GDM1 (cell line): ENCODE measurements at places on chromosomes 1 and 21.

DNA sequence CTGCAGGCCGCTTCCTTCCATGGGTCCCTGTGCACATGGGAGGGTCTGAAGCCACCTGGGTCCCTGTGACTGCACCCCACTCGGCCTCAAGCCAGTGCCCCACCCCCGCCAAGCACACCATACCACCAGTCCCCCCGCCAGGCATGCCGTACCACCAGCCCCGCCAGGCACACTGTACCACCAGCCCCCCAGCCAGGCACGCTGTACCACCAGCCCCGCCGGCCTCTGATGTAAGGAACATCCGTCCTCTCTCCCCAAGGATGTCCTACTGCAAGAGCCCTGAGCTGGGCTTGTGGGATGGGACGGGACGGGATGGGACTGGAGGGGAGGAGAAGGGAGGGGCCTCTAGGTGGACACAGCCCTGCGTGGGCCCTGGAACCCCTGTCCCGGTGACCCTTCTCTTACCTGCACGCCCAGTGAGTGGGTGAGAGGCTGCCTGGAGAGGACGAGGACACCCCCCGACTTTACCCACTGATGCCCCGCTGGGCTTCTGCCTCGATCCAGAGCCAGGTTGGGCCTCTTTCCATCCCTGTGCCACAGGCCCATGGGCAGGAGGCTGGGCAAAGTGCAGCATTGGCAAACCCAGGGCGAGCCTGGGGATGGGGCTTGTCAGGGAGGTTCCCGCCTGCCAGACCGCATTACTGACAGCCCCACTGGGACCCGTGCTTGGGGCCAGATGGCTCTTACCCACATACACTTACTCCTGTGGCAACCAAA is 40.8 kb upstream of the COL6A1 start:
- no peak for DNase-seq

DNA sequence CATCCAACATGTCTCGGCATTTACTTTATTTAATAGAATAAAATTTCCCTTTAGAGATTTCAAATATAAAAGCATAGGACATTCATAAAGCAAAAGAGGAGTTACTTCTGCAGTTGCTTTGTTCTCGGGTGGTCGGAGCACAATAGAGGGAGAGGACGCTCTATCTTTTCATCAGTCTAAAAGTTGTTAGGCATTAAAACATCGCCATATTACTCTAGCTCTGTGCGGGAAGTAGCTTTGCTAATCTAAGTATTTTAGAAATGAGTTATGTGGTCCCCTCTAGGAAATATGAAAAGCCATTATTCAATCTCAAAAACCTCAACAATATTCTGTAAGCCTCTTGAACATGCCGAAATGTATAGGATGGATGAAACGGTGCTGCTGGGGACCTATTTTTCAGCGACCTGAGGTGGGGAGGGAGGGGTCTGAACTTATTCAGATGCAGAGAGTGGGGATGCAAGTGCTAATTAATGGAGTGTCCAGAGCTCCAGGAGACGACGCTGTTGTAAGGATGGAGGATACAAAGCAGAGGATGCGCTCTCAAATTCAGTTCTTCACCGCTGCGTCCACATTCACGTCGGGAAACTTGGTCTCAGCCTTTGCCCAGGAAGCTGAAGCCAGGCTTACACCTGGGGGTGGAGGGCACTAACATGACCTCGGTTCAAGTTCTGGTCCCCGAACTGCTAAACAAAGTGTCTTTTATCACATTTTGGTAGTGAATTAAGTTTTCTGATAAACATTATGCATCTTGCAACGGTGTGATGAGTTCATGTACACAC is 6.3 kb downstream of the CDKN2C start:
- DNase-seq = no peak

DNA sequence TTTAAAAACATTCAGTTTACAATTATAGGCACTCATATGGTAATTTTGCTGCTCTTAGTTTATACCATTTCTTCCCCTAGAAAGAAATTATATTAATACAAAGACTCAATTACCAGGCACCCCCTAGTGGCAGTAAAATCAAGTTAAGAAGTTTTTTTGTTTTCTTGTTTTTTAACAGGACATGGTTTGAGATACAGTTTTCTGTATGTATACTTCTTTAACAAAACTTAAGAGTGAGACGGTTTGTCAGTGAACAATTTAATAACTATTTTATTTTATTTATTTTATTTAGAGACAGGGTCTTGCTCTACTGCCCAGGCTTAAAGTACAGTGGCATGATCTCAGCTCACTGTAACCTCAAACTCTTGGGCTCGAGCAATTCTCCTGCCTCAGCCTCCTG is 224.6 kb downstream of the FAF1 start:
- no peak for DNase-seq

GRCh38 chr1:35406103-35406502 is 137.6 kb downstream of the ZMYM4 start:
- DNase-seq = no peak

DNA sequence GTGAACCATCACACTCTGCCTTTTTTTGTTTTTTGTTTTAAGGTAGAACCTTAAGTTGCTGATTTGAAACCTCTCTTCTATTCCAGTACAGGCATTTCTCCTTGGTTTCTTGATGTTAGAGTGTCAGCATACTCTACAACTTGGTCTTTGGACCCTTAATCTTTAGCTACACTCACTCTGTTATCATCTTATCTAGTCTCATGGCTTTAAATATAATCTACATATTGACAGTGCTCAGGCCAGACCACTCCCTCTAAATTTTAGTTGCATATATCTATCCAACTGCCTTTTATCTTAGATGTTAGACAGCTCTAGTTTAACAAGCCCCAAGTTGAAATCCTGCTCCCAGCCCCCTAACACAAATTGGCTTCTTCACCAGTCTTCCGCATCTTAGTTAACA is 22.1 kb downstream of the NME7 start:
- DNase-seq = no peak

GRCh38 chr21:42156690-42157605 is 62.0 kb upstream of the ABCG1 start:
- no peak for DNase-seq

DNA sequence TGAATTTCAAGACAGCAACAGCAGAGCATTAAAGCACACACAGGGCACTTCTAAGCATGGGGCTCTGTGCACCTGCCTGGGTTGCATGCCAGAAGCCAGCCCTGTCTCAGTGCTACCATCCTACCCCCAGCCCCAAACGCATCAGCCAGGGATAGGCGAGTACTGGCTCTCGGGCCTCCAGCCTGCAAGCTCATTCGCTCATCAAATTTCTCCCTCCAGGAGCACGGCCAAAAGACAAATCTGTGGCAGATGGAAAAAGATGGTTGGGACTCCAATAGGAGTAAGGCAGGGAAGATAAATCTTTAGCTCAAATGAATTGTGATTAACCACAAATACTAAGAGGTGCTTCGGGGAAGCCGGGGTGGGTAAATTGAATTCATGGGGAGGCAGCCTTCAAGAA is 189.6 kb downstream of the KAZN start:
- DNase-seq = no peak

DNA sequence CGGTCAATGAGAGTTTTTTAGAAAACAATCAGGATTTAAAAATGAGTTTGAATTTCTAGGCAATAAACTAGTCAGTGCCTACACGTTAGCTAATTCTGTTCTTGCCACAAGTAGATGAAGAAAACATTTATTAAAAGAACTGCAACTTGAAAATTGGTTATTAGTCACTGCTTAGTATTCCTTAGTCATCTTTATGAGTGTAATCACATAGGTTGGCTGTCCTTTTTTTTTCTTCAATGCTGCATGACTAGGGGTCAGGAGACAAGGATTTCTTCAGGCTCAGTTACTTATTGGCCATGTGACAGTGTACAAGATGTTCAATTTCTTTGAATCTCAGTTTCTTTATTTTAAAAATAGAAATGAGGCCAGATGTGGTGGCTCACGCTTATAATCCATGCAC is 17.1 kb downstream of the SOAT1 start:
- no peak for DNase-seq

DNA sequence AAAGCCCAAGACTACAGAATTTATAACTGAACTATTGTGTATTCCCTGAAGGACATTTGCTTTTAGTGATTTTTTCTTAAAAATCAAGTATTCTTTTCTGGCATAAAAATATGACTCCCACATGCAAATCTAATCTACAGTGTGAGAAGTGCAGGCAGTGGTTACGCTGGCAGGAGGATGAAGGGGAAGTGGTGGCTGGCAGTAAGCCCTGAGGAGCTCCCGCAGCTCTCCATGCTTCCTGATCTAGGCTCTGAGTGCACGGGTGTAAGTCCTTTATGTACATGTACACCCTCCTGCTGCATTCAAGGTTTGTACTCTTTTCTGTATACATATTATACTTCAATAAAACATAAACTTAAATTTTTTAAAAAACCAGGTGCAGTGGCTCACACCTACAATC is 67.5 kb upstream of the PRDX6 start:
- DNase-seq = peak; percentile 88

DNA sequence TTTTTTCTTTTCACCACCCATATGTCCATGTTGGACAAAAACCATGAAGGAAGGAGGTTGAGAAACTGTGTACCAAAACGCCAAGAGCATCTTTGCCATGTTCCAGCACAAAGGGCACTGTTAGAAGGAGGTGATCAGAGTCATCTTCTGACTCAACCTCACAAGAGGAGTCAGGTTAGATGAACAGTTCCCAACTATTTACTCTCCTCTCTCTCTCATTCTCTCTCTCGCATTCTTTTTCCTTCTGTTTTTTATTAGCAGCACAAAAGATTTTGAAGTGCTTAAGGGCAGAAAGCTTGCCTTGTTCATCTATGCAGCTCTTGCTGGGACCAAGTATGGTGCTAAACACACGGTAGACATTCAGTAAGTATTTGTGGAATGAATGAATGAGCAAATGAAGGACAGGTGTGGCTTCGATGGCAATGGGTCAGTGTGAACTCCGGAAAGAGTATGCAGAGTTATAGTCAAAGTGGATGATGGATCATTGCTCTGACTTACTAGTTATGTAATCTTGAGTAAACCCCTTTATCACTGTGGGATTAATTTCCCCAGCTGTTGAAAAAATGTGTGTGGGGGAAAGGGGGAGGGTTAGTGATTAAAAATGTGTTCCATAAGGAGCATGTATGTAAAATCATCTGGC is 33.9 kb downstream of the DDR2 start:
- no peak for DNase-seq

DNA sequence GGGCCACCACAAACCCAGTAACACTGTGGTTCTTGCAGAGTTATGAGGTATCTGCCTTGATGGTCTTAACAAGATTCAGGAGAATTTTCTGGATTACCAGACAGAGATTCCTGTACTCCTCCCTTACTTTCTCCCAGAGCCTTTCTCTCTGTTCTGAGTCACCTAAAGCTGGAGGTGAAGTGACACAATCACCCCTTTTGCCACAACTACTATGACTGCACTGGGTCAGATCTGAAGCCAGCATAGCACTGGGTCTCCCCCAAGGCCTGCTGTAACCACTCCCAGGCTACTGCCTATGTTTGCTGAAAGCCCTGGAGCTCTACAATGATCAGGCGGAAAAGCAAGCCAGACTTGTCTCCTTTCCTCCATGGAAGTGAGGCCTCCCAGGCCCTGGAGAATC is 156.7 kb upstream of the NEGR1 start:
- no peak for DNase-seq

- DNase-seq = peak; percentile 49
Observed at GRCh38 chr1:207911856-207912760, 1.2 kb upstream of the CD34 start.

- no peak for DNase-seq
Observed at GRCh38 chr1:20483098-20483832, 2.7 kb downstream of the CAMK2N1 start.

DNA sequence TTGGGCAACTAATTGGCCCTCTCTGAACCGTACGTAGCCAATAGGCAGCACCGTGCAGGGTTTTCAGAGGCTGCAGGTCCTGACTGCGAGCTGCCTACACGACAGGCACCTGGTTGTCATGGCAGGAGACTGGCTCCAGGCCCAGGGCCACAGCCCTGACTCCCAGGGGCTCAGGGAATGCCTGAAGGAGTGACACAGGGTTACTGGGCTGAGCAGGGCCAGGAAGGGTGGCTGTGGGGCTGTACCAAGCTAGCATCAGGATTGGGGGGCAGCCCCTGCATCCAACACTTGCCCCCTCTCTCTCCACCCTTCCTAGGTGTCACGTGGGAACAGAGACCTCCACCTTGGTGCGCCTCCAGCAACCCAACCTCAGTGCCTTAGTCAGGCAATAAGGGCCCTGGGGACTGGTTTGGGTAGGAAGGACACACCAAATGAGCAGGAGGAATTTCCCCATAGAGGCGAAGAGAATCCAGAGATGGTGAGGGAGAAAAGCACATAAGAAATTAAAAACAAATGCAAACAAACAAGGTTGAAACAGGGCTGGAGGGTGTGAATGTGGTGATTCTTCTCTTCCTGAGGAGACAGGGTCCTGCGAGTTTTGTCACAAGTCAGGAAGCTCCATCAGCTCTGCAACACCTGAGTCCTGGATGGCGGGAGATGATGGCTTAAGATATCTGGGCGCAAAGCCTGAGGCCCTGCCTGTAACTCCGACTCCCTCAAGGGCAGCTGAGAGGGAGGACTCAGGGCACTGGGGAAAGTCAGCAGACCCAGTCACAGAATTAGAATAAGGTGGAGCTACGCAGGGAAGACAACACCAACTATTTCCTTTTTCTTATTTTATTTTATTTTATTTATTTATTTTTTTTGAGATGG is 19.7 kb upstream of the RNU1-4 start:
- no peak for DNase-seq

DNA sequence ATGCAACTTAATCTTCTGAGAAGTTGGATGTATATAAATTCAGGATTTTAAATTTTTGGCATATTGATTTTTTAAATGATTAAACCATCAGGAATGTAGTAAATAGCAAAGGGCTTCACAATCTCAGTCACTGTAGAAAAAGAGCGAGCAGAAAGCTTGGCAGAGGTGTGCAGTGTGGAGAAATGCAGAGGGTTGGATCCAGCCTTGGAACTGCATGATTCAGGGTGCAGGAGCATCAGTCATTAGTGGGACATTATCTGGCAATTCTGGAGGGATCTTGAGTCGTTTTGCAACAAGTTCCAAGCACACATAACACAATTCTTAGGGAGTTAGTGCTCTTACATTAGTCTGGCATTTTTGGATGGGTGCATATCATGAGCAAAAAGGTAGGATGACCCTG is 267.9 kb downstream of the PLA2G4A start:
- no peak for DNase-seq

DNA sequence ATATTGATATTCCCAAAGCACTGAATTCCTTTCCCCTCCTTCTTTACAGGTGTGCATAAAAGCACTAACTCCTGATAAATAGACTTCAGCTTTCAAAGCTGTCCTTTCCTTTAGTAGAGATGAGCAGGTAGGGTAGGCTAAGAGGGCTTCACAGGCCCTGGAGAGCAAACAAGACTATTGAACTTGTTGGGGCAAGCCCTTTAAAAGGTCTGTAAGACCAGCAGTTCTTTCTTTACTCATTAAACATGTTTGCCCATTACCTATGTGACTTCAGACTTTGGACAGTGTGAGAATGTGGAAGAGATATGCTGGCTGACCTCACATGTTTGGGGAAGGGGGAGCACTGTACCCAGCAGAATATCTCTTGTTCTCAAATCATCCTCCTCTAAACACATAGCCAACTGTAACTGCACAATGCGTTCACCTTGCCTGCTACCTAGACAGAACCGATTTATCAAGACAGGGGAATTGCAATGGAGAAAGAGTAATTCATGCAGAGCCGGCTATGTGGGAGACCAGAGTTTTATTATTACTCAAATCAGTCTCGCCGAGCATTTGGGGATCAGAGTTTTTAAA is 27.1 kb upstream of the HAO2 start:
- no peak for DNase-seq

GRCh38 chr1:77536813-77537212 is 145.6 kb downstream of the ZZZ3 start:
- DNase-seq = no peak
